ENCODE measurements at places on chromosomes 1 and 21.

DNA sequence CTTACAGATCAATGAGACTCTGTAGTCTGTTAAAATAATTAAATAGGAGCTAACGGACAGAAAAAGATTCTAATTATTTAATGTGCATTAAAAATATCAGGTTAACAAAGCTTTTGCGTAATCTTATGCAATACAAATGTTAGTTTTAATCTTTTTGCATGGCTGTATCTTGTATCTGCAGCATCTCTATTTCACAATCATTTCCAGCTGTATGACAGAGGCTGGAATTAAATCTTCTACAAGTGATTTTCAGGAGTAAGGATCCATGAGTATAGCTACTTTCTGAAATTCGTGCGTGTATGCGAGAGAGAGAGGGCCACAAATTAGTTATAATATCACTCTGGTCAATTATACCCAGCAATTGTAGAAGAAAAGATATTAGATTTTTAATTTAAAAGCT lies 1446.8 kb downstream of the NCAM2 start:
- DNase-seq, result no peak

GRCh38 chr1:169102567-169102966 lies 3.9 kb upstream of the ATP1B1 start:
- no peak for DNase-seq

GRCh38 chr1:206761159-206761768 lies 9.3 kb upstream of the IL19 start:
- no peak for DNase-seq

GRCh38 chr1:46404482-46405196 lies 10.5 kb downstream of the FAAH start:
- no peak for DNase-seq

GRCh38 chr1:225535280-225535679 lies 107.4 kb upstream of the LBR start:
- no peak for DNase-seq

- no peak for DNase-seq
These were observed 20.5 kb downstream of the SLC19A2 start for GRCh38 chr1:169465281-169465680.

DNA sequence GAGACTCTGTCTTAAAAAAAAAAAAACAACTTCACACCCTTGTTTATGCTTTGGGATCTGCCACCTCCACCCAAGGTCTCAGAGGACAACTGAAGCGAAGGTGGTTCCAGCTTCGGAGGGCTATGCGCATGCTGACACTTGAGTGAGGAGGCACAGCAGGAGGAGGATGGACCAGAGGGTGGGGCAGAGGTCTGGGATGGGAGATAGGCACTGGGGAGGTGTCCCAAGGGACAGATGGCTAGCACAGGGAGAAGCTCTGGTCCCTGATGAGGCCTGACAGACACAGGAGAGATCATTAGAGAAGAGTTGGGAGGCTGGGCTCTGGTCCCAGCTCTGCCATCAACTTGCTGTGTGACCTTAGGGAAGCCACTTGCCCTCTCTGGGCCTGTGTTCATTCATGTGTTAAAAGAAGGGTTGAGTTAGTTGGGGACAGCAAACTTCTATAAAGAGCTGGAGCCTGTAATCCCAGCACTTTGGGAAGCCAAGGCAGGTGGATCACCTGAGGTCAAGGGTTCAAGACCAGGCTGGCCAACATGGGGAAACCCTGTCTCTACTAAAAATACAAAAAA lies 16.8 kb downstream of the E2F2 start:
- no peak for DNase-seq

DNA sequence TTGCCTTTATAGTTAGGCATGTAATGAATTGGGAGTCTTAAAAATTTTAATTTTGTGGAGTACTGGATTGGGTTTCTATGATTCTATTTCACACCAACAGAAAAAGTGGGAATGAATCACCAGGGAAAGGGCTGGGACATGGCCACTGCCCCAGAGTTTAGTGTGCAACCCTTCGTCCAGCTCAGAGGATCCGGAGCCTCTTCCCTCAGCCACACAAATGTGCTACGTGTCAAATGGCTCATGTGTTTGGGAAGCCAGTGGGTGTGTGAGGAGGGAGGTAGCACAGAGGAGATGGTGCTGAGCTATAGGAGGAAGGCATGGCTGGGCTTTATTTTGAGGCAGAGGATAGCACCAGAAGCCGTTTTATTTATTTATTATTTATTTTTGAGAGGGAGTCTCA lies 247.3 kb downstream of the SIPA1L2 start:
- DNase-seq, result no peak

- DNase-seq, result no peak
These were observed 350.9 kb downstream of the BRINP3 start for GRCh38 chr1:190126728-190127127.

DNA sequence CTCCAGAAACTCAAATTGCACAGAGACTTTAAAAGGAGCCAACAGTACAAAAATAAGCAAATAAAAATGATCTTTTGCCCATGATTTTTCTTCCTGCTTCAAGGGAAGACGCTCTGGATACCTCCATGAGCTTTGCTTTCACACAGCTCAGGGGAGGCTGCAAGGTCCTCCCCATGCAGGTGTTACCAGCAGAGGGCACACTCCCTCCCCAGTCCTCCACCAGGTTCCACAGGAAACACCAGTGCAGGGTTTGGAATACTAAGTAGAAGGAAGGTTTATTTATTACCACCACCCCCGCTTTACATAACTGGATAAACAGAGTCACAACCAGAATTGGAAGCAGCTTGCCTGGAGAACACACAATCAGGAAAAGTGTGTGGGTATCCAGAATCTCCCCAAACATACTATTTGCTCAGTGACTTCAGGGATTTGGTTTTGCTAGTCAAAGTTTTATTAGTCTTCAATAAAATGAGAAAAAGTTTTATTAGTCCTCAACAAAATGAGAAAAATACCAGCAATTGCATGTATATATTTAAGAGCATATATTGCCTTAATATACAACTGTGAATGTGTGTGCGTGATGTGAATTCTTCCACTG lies 37.3 kb downstream of the HSD3B1 start:
- no peak for DNase-seq

- no peak for DNase-seq
These were observed 64.6 kb downstream of the BRINP2 start for GRCh38 chr1:177235350-177235749.

DNA sequence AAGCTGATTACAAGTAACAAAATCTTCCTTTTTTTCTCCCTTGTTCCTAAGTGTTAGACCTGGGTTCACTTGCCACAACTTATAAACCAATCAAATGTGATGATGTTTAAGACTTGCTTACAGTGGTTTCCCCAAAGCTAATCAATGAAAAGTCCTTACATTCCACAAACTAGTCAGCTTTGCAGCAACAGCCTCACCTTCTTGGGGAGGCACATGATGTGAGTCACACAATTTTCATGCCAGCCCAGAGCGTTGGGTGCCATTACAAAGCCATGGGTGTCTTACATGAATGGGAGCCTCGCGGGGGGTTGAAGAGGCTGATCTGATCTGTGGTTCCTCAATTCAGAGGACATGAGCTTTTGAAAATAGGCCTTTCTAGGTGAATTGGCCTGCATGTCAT lies 91.6 kb upstream of the UBE2U start:
- DNase-seq, result no peak

- DNase-seq, result peak; percentile 44
These were observed 53.0 kb downstream of the IER5 start for GRCh38 chr1:181141431-181141910.

GRCh38 chr1:64745181-64745985 lies 508 bp downstream of the RAVER2 start:
- peak; percentile 5 for DNase-seq

DNA sequence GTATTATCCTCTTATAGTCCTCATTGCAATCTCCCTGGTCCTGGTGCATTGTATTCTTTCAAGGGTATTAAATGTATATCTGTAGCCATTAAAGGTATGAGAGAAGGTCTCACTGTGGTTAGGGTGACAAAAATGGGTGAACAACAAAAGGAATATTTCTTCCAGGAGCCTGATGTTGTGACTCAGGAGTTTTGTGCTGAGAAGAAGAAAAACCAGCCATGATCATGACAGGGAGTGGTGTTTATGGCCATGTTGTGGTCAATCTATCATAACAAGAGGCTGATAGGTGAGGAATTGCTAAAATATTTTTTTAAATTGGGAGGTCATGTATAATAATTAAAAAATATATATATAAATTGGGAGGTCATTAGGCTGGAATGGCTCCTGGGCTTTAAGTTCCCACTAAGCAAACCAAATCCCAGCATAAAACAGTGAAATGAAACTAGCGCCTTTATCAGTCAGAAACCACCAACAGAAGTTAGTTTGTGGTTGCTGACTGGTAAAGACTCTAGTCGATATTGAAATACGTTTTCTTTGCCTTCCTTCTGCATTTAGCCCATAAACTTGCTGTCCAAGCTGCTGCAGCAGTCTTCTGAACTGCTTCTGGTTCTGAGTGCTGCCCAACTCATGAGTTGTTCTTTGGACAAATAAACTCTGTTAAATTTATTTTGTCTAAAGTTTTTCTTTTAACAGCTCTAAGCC lies 60.3 kb downstream of the TBX19 start:
- no peak for DNase-seq

- DNase-seq, result no peak
These were observed 12.7 kb downstream of the TESK2 start for GRCh38 chr1:45478121-45478814.

DNA sequence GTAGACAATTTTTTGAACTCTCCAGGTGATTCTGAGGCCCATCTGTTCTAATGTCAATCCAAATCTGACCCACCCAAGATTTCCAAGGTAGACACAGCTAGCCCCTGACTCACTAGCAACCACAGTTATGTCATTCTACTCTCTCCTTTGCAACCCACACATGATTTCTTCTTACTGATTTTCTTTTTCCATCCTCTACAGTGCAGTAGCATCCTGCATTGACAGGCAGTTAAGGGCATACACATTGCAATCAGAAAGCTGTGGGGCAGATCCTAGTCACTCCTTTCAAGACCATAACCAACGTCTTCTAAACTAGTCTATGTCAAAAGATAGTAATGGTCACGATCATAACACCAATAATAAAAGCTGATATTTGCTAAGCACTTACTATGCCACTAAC lies 54.2 kb downstream of the JAK1 start:
- DNase-seq, result no peak

- DNase-seq, result no peak
These were observed 49.0 kb upstream of the PROX1 start for GRCh38 chr1:213938776-213939175.

DNA sequence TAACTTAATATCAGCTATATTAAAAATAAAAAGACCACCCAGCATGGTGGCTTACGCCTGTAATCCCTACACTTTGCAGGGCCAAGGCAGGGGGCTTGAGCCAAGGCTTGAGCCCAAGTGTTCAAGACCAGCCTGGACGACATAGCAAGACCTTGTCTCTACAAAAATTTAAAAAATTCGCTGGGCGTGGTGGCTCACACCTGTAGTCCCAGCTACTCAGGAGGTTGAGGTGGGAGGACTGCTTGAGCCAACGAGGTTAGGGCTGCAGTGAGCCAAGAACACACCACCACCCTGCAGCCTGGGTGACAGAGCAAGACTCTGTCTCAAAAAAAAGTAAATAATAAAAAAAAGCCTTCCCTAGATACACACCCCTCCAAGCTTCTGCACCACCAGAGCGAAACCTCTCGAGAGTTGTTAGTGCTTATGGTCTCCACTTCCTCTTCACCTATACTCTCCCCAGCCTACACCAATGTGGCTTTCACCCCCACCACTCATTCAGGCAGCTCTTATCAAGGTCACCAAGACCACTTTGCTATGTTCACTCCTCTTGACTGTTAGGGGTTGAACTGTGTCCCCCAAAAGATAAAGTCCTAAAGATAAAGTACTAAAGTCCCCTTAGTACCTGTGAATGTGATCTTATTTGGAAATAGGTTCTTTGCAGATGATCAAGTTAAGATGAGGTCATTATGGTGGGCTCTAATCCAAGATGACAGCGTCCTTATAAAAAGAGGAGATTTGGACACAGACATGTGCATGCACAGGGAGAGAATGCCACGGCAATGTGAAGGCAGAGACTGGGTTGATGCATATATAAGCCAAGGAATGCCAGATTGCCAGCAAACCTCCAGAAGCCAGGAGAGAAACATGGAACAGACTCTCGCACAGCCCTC lies 6.8 kb upstream of the PPP1R15B start:
- no peak for DNase-seq

DNA sequence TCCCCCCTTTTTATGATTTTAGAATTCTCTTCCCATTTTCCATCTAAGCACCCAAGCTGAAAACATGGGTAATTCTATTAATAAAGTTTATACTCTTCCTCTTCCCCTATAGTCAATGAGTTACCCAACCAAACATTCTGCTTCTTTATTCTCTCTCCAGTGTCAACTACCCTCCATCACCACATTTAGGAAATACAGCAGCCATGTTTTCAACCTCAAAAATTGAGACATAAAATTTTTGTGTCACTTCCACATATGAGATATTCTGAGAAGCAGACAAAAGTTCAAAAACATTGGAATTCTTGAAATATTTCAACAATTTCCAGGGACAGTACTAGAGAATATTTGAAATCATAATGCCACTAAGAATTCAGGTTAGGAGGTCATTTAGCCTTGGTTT lies 64.8 kb upstream of the ATP1A1 start:
- DNase-seq, result no peak

DNA sequence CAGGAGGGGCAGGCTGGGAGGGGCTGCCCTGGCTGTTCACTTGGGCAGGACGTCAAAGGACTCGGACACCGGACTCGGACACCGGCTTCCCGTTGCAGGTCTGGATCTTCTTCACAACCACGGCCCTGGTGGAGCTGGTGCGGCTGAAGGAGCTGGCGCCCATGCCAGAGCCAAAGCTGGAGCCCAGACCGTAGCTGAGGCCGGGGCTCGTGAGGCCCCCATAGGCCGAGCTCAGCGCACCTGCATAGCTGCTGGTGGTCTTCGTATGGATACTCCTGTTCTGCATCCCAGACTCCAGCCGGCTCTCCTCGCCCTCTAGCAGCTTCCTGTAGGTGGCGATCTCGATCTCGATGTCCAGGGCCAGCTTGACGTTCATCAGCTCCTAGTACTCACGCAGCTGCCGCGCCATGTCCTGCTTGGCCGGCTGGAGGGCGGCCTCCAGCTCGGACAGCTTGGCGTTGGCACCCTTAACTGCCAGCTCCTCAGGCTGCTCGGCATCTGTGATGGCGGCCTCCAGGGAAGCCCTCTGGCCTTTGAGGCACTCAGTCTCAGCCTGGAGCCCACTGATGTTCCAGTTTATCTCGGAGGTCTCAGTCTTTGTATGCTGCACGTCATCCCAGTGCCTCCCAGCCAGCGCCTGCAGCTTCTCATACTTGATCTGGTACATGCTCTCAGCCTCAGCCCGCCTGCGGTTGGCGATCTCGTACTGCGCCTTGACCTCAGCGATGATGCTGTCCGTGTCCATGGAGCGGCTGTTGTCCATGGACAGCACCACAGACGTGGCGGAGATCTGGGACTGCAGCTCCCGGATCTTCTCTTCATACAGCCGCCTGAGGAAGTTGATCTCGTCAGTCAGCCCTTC lies 15.1 kb upstream of the KLF17 start:
- peak; percentile 1 for DNase-seq

DNA sequence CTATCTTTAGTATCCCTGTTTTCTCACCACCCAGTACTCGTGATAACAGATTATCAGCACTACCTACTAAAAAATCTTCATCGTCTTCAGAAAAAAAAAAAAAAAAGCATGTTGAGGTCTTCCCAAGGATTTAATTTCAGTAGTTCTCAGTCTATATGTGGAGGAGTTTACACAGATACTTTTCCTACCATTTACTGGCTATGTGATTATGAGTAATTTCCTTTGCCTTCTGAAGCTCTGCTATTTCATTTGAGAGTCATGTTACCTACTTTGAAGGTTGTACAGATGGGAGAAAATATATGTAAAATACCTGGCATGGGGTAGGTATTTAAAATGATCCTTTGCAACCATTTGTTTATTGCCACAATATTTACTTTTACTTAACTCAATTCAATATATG lies 399.7 kb downstream of the NEGR1 start:
- no peak for DNase-seq

Data from activated CD4-positive, alpha-beta T cell treated with anti-CD3 and anti-CD28 coated beads for 24 hours (primary cell).